Activated CD4-positive, alpha-beta T cell treated with anti-CD3 and anti-CD28 coated beads for 24 hours (primary cell): ENCODE measurements at places on chromosomes 12 and 14.

DNA sequence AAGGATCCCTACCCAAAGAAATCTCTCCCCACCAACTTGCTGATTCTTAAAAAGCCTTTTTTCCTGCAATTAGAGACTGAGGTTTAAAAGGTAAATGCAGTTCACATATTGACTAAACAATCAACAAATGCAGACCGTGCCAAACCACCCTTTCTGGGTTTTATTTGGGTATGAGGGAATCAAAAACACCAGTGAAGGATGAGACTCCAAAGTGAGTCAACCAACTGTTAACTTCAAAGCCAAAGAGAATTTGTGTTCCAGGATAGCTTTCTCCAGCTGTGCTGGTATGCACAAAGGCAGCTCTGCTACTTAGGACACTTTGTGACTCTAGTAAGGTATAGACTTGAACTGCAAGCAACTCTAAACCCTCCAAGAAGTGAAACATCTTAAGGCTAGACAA, 39.4 kb downstream of the RPS29 start:
- no peak for DNase-seq

- no peak for DNase-seq
Observed at GRCh38 chr14:53237488-53237887, 84.4 kb upstream of the DDHD1 start.

DNA sequence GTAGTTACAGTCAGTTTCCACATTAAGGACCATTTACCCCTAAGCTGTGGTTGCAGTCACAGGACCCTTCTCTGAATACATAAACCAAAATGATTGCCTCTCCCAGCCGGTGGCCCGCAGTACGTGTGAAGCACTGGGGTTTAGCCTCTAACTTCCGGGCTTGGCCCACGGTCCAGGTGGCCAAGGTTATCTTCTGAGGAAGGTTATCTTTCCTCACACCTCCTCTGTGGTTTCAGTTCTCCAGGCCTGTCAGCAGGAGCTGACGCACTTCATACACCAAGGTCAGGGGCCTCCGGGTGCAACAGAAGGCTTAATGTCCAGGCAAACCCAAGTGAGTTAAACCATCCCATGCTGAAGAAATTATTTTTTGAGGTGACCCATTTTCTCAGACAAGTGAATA, 291.0 kb upstream of the FKBP4 start:
- no peak for DNase-seq

- no peak for DNase-seq
Observed at GRCh38 chr12:132595183-132595582, 15.2 kb downstream of the LRCOL1 start.

DNA sequence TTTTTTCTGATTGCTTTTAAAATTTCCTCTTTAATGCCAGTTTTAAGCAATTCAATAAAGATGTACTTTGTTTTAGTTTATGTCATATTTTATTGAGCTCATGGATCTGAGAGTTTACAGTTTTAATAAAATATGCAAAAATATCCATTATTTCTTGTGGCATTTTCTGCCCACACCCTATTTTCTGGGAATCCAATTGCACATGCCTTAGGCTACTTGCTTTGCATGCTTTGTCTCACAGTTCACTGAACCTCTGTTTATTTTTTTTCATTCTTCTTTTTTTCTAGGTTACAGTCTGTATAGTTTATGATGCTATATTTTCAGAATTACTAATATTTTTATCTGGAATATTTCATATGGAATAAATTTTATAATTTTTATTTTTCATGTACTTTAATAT, 1258.0 kb downstream of the FSCB start:
- DNase-seq: no peak

GRCh38 chr14:54105898-54106297, 149.3 kb upstream of the BMP4 start:
- no peak for DNase-seq

GRCh38 chr12:125225641-125226040, 160.4 kb downstream of the AACS start:
- no peak for DNase-seq

GRCh38 chr12:97024393-97024792, 117.3 kb downstream of the NEDD1 start:
- no peak for DNase-seq

DNA sequence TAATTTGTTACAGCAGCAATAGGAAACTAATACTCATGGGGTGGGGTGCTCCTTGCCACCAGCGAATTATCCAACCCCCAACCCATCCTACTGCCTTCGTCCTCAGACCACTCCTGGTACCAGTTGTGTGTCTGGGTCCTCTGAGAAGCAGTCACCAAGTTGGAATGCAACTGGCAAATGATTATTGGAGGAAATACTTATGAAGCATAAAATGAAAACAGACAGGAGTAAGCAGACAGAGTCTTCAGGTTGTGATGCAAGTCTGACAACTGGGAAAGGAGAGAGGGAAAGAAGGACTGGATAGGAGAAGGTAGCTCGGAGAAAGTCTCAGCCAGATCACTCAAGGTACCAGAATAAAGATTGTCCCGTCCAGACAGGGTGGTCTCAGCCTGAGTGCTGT, 181.1 kb upstream of the ARID2 start:
- DNase-seq: no peak

DNA sequence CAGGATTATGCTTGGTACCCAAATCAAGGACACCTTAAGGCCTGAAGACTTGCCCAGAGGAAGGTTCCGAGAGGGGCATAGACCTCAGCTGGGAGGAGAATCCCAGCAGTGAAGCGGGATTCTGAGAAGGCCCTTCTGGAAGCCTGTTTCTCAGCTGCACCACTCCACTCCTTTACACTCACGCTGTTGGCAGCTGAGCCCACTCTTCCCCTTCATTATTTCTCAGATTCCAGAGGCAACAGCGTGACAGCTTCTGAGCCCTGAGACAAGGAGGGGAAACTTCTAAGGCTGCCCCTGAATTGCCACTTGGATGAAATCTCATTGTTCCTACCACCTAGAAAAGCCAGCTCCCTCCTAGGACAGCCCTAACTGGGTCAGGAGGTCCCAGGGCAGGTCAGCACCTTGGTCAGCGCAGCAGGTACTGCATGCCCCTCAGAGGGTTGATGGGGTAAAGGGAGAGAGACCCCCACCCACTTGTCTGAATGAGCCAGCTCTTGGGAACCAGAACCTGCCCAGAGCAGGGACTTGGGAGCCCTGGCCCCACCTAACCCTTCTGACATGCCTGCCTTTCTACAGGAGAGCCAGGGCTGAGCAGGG, 53.9 kb downstream of the ISCA2 start:
- DNase-seq: no peak

DNA sequence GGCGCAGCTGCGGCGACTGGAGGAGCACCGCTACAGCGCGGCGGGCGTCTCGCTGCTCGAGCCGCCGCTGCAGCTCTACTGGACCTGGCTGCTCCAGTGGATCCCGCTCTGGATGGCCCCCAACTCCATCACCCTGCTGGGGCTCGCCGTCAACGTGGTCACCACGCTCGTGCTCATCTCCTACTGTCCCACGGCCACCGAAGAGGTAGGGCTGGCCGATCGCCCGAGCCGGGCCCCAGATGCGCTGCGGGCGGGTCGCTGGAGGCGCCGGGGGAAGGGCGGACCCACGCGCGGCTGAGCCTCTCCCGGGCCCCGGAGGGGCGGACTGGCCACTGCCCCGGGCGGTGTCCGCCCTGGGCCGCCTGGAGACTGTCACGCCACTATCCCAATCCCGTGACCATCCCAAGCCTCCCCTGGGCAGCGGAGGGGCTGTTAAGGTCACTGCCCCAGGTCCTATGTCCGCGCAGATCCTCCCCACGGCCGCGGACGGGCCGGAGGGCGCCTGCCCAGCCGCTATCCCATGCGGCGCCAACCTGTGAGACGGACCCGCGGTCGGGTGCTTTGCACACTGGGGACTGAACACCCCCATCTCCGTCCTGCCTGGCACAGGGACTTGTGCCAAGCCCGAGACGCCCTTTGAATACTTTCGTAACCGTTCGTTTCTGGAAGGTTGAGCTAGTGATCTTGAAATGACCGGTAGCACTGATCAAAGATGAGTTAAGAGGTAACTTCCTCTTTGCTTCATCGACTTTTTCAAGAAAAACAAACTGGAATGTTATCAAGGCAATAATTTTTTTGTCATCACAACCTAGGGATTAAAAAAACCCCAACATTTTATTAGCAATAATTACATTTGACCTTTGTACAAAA, 725 bp downstream of the CHPT1 start:
- no peak for DNase-seq

DNA sequence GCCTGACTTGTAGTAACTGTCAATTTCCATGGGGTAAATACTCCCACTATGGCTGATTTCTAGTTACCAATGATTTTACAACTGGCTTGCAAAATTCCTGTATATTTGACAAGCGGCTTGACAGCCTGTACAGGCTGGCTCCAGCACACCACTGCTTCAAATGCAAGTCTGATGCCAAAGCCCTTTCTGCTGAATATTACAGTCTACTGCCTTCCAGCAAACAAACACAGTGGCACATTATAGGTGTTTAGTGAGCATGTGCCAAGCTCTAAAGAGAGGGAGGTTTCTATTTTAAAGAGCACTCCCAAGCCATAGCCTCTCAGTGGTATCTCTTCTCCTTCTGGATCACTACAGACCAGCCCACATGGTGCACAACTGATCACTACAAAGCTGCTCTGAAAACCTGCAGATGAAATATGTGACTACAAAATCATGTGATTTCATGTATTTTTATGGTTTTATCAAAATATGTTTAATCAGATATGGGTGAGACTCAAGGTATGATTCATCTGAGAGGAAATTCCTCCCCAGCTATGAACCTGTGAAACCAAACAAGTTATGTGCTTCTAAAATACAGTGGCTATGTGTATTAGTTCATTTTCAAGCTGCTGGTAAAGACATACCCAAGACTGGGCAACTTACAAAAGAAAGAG, 101.5 kb downstream of the RPAP3 start:
- no peak for DNase-seq

DNA sequence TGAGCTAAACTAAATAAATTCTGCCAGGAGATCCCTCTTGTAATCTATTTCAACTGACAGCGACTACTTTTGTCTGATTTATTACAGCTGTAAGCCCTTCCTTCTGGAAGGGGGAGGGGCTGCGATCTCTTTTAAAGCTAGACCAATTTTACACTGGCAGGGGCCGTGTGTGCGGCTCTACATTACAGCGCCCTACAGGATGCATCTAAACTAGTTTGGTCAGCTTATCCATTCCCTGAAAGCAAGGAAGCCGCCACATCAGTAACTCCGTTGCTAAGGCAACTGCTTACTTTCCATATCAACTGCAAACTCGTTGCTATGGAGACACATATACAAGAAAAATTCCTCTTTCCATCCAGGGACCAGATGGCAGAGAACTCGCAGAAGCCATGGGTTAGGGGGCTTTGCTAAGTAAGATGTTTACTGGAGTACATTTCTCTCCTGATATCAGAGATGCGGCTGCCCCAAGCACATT, 17.4 kb downstream of the FOXN3 start:
- DNase-seq: no peak

DNA sequence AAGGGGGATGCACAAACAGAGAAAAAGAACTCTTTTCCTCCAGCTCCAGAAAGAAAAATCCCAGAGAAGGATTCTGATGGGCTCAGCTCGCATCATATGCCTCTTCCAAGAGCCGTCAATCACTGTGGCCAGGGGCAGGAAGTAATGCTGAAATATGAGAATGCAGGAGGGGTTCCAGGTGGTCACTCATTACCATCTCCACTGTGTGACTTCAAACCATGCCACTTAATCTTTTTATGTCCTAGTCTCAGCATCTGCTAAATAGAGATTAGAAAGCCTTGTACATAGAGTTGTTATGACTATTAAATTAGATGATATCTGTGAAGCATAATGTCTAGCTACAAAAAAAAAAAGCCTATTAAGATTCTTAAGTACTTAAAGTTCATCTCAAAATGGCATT, 65.6 kb upstream of the FICD start:
- DNase-seq: no peak

GRCh38 chr14:95943699-95944098, 67.1 kb downstream of the TUNAR start:
- DNase-seq: no peak

DNA sequence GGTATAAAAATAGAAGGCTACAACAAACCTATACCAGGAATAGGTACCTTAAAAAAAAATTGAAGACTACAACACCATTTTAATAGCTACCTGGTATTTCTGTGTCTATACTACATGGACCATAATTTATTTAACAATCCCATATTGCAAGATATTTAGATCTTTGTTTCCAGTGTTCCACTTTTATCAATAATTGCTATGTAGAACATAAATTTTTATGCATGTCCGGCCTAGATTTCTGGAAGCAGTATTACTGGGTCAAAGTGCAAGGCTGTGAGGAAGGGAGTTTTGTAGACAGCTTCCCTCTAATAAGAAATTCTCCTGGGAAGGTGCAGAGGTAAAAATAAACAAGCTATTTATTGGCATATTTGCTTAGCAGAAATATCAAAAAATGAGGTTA, 4.1 kb upstream of the DCAF11 start:
- DNase-seq: no peak

DNA sequence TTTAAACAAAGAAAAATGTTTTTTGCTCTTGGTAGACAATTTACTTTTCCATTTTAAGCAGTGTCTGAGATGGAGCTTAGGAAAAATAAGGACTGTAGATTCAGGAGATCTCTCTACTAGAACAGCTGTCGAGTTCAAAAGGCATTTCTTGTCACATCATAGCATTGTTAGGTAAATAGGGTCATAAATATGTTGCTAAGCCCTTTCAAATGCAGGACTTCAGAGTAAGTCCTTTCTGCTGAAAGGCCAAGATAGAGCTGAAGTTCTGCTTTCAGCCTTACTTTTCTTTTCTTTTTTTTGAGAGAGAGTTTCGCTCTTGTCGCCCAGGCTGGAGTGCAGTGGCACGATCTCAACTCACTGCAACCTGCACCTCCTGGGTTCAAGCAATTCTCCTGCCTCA, 98.2 kb downstream of the SYNE2 start:
- DNase-seq: no peak

DNA sequence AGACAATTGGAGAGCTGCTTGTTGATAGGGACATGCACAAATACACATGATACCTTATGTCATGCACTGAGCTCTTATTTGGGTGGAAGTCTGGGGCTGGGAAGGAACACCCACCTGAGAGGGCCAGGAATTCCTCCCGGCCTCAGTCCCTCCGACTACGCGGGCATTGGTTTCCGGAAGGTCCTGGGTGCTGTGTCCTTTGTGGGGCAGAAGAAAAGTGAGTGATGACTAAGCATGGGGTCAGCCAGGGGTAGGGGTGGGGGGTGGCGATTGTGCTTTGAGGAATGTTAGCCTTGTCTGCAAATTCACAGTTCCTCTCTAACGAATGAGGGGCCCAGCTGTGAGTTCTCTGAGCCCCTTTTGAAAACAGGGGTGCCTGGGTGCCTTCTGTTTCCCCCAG, 798 bp downstream of the CELA1 start:
- no peak for DNase-seq
